ENCODE measurements at places on chromosomes 7 and 10. TPM values are rescaled to one million over a fixed set of nuclear protein-coding genes. Genes with fewer than 3 reads are reported as not detected.

The PRKAR2B gene
- total RNA-seq: 1.5 TPM

The TMEM26 gene
- total RNA-seq: 0.35 TPM

The NPC1L1 gene
- total RNA-seq: not detected

The MBL2 gene
- not detected for total RNA-seq

The CLEC2L gene
- total RNA-seq: not detected

The FFAR4 gene
- total RNA-seq: not detected

The FHIP2A gene
- 23.5 TPM for total RNA-seq

The UCMA gene
- not detected for total RNA-seq

The SAP25 gene
- 0.08 TPM for total RNA-seq

The AP4M1 gene
- total RNA-seq: 19.6 TPM

The FAM24B gene
- total RNA-seq: 3.8 TPM

The TEX36 gene
- total RNA-seq: not detected

The SPOCK2 gene
- total RNA-seq: 0.12 TPM

The LRRC4 gene
- not detected for total RNA-seq

The CPXM2 gene
- total RNA-seq: 19.4 TPM

The CCDC3 gene
- 0.47 TPM for total RNA-seq

Measured in smooth muscle cell of the coronary artery (primary cell).